Renal pelvis (tissue), 12 donors: ENCODE measurements at places on chromosomes 12 and 14.

GRCh38 chr14:54207075-54207474 lies 189.7 kb upstream of the CDKN3 start:
- no peak for DNase-seq

DNA sequence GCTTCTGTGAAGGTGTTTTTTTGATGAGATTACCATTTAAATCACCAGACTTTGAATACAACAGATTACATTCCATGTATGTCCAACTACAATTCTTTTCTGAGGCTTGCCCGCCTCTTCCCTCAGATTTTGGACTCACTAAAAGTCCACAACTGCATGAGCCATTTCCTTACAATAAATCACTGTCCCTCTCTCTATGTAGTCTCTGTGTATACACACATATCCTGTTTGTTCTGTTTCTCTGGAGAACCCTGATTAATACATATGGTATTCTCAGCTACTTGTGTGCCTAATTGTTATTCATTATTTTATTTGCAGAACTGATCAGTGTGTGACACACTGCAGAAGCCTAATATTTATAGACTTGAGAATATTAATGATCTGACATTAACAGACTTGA lies 2.4 kb upstream of the MIPOL1 start:
- no peak for DNase-seq

DNA sequence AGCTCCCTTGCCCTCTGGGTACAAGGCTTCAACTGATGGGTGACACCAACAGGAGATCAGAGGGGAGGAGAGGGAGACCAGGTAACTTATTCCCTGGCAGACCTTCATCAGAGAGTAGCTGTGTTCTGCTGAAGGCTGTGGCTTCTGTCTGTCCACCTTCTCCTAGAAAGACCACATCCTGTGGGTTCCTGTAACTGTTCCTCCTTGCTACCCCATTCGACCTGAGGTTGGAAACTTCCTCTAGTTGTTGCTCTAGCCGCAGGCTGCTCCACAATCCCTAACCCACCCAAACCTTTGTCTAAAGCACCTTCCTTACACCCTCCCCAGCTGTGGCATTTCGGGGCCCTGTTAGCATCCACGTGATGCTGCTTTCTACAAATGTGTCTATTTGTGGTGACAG lies 454.2 kb downstream of the DPF3 start:
- DNase-seq: no peak

GRCh38 chr12:108699955-108700563 lies 31.3 kb downstream of the CORO1C start:
- no peak for DNase-seq

DNA sequence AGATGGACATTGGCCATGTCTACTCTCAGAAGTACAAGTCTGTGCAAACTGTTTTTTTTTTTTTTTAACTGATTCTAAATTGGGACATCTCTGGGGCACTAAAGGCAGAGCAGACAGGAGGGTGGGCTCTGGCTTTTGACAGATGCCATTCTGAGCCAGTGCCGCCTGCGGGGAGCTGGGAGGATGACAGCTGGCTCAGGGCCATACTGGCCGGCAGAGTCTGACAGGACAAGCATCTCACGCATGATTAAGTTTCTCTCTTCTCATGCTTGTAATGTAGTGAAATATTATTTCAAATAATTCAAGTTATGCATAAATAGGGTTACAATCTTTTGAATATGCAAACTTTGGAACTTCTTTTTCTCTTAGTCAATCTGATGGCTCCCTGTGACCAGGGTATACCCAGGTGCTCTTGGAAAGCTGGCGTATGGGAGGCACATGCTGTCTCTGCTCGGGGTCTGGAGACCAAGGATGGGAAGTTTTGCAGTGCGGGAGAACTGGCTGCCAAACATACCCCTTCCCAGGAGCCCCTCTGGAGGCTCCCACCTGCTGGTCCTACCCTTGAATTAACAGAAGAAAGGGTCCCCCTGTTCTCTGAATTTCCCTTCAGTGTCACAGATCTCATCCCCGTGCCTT lies 7.6 kb downstream of the CDCA4 start:
- no peak for DNase-seq

DNA sequence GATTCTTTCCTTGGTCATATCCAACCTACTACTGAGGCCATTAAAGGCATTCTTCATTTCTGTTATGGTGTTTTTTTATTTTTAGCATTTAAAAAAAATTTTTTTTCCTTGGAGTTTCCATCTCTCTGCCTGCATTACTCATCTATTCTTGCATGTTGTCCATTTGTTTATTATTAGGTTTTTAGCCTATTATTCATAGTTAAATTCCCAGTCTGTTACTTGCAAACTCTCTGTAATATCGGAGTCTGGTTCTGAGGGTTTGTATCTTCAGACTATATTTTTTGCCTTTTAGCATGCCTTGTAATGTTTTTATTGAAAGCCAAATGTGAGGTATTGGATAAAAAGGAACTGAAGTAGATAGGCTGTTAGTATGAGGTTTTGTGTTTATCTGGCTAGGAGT lies 284.3 kb downstream of the FUT8 start:
- DNase-seq: no peak

DNA sequence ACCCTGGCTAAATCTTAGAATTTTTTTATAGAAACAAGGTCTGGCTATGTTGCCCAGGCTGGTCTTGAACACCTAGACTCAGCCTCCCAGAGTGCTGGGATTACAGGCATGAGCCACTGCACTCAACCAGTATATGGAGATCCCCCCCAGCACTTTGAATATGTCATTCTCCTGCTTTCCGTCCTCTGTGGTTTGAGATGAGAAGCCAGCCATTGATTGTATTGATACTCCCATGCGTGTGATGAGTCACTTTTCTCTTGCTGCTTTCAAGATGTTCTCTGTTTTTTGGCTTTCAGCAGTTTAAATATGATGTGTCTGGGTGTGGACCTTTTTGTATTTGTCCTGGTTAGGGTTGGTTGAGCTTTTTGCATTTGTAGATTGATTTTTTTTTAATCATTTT lies 75.2 kb upstream of the DNM1L start:
- DNase-seq: no peak

DNA sequence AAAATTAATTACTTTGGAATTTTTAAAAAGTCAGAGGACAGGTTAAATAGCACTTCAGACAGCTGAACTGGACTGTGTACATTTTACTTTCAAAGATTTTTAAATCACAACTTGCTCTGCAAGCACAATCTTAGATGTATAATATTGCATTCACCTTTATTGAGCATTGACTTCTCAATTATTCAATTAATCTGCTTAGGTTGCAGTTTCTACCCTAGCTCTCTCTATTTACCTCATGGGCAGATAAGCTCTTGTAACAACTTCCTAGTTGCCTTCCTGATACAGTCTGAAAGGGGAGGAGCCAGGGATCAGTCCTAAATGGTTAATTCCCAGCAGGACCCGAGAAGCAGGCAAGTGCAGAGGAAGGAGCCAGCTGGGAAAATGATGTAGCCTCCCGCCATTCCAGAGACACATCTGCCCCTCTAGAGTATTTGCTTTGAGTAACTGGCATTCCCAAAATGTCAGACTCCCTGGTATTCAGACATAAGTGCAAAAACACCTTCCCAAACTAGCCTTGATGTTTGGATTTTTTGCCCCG lies 302.8 kb downstream of the GALC start:
- no peak for DNase-seq

GRCh38 chr12:92803903-92804302 lies 101.1 kb downstream of the PLEKHG7 start:
- DNase-seq: no peak

- DNase-seq: no peak
These were observed 22.8 kb downstream of the PPP1R12A start for GRCh38 chr12:79911889-79912656.

GRCh38 chr12:83326666-83327065 lies 640.0 kb downstream of the TMTC2 start:
- DNase-seq: no peak

- DNase-seq: no peak
These were observed 1128.0 kb downstream of the AACS start for GRCh38 chr12:126193190-126193589.

GRCh38 chr14:69471916-69472315 lies 12.6 kb upstream of the PLEKHD1 start:
- DNase-seq: no peak

GRCh38 chr12:104425614-104426013 lies 31.1 kb upstream of the CHST11 start:
- no peak for DNase-seq

GRCh38 chr12:89648211-89648930 lies 60.3 kb downstream of the ATP2B1 start:
- DNase-seq: no peak

- DNase-seq: no peak
These were observed 67.9 kb downstream of the FAR2 start for GRCh38 chr12:29216797-29217575.
